ENCODE measurements at places on chromosomes 2 and 18. TPM values are rescaled to one million over a fixed set of nuclear protein-coding genes. Genes with fewer than 3 reads are reported as not detected.

DNA sequence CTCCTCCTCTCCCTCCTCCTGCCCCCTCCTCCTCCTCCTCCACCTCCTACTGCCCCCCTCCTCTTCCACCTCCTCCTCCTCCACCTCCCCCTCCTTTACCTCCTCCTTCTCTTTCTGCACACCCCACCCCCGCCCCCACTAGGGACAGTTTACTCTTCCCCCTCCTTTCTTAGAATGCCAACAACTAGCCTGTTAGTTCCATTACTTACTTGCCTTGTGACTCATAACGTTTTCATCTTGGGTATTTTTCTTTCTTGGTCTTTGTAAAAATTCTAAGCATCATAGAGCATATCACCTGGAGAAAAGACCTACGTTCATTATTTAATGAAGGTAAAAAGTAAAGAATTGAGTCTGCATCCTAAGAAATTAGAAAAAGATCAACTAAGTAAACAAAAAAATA is 165.3 kb downstream of the NEDD4L start:
- DNase-seq, result no peak

DNA sequence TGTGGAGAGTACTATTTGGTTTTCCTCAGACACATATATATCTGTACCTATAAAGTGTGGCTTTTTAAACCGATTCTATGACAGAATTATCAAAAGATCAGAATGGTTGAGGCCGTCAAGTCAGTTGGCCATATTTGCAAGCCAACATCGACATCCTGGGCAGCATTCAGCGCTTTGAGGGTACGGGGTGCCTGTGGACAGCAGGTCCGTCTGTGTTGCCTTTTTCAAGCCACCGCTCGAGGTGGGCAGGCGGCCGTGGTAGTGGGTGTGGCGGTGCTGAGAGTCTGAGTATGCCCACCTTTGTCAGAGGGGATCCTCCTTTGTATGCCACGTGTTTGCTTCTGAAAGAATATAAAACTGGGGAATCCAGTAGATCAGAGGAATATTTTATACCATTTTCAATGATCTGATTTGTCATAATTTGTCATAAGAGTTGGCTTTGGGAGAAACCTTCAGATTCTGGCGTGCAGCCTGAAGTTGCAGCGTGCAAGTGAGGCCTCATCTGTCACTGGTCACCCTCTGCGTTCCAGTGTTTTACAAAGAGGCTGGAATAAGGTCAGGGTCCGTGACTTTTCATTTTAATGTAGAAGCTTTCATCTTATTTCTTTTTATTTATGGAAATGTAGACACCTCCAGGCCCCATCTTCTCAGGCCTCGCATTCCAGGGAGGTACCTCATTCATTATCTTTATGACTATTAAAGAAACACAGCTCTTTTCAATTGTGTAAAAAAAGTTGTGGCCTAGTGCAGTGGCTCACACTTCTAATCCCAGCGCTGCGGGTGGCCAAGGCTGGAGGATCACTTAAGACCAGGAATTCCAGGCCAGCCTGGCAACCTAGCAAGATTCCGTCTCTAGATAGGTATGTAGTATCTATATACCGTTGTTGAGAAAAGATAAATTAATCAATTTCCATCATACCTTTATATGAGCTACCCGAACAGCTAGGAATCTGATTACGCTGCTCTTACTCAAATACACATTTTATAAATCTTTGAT is 37.8 kb upstream of the RBM44 start:
- DNase-seq, result no peak

- no peak for DNase-seq
These were observed 386.2 kb upstream of the HNRNPA3 start for GRCh38 chr2:176826356-176826755.

Gene GCG
- not detected for polyA plus RNA-seq

- no peak for DNase-seq
These were observed 533.7 kb upstream of the TNP1 start for GRCh38 chr2:217393585-217394032.
